ENCODE measurements at places on chromosomes 5 and 9.

DNA sequence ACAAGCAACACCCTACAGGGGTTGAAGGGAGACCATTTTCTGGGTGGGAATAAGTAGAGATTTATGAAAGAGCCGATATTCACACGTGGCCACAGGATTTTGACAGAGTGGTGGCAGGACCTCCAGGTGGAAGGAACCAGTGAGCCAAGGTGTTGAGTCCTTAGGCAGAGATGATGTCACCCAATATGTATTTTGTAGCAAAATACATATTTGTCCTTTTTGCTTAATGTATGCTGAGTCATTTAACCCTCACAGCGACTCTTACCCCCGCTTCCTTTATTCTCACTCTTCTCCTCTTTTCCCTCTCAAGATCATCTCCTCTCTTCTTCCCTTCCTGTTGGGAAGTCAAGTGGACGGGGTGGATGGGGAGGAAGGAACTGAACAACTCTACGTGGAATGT, 215.7 kb upstream of the S1PR3 start:
- no peak for DNase-seq

- no peak for DNase-seq
Measured at GRCh38 chr9:118618084-118618483, 751.2 kb downstream of the BRINP1 start.

DNA sequence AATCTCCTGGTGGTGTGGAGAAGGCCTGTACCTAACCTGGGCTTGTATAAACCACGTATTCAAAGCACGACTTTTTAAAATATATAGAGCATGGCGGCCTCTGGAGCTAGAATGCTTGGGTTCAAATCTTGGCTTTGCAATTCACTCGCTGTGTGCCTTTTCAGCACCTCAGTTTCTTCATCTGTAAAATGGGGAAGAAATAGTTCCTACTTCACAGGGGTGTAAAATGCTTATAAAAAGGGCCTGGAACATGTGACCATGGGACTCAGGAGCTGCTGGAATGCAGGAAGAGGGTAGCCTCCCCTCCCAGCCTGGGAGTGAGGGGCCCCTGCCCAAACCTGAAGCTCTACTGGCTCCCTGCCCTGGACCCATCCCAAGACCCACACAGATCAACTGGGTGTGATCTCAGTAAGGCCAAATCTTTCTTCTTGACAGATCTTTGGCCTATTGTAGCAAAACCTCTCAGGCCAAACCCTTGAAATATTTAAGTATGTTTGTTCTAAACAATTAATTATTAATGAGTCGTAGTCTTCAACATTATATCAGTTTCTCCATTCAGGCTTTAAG, 269.0 kb downstream of the ZSWIM6 start:
- no peak for DNase-seq

DNA sequence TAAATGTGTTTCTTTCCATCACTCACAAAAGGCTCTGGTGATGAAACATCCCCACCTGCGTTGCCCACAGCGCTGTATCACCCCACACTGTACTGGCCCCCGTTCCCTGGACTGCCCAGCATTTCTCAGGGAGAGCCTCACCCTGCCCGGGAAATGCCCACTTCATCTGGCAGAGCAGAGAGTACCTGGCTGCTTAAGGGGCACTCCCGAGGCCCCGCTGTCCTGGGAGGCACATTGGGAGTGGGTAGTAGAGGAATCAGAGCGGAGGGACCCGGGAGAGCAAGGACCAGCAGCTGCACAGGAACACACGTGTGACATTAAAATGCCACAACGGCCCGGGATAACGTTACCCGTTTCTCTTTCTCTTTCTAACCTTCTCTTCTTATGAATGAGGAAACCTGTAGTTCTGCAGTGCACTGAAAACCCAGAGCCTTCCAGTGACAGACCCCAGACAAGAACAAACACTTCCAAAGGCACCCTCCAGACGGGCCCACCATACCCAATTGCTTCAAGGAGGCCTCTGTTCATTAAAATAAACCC, 110.0 kb downstream of the ROR2 start:
- DNase-seq = no peak

DNA sequence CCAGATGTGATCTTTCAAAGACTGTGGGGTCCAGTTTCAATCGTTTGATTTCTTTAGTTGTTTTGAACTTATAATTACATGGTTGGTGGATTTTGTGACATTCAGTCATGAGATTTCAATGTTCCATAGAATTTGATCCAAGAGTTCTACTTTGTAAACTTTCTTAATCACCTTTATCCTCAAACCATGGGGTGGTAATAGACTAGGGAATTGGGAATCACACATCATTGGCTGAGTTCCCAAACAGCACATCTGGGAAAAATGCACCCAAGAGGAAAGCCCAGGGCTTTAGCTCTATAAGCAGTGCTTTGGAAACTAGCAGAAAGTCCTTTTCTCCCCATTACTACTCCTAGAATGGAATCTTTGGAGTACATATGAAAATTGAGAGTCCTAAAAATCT, 177.6 kb downstream of the NNT start:
- DNase-seq = no peak

DNA sequence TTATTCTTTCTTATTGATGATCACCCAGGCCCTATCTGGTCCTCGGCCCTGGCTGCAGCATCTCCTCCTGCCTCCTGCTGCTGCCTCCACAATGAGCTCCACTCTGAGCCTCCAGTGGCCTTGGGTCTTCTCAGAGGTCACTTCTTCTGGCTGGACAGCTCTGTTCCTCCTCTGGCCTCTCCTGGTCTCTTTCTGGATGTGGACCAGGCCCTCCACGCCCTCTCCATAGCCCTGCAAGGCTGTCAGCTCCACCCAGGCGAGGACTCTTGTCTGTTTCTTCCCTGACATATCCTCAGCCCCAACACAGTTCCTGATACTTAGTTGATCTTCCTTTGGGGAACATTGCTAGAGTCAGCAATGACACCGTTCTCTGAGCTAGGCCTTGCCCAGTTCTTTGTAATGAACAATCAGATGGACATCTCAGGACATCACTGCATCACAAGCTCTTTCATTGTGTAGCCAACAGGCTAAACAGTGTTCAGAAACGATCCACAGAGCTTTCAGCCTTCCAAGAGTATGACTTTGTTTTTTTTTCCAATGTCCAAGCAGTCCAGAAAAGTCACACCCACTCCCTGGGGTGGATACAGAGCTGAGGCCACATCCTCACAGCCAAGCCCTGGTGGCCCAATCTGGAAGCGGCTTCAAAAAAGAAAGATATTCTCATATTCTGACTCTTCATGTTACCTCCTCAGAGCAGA, 62.5 kb upstream of the DNAH5 start:
- no peak for DNase-seq

- no peak for DNase-seq
Measured at GRCh38 chr5:151036556-151036955, 16.2 kb downstream of the GPX3 start.

GRCh38 chr9:136235171-136235570, 10.4 kb downstream of the QSOX2 start:
- no peak for DNase-seq

- DNase-seq = no peak
Measured at GRCh38 chr9:136398286-136398685, 1.7 kb downstream of the SNAPC4 start.

DNA sequence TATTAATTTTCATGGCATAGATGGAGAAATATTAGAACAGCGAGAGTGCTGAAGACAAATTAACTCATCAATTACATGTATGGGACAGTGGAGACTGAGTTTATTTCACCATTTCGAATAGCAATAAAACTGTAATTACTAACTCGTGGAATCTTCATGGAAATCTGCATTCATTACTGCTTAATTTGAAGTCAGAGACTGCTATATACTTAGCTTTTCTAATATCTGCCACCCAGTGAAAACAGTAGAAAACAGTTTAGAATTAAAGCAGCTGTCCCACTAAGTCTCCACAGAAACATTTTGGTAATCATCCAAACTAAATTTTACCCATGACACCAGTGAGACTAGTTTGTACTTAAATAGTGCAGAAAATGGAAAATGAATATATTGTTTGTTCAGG, 56.8 kb downstream of the IZUMO3 start:
- no peak for DNase-seq

DNA sequence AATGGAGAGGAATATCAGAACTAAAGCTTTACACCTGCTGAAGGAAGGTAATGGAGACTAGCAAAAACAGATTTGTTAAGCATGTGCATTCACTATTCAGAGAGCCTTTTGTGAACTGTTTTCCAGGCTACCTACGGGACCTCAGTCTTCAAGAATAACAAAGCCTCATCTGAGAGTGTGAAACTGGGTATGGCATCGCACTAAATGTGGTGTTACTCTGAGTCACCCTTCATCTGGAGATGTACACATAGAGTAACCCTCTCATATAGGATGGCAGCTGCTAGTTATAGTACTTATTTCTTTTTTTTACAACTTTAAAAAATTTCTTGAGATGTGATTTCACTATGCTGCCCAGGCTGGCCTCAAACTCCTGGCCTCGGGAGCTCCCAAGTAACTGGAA, 306.8 kb downstream of the ZNF608 start:
- DNase-seq = no peak

GRCh38 chr5:9514968-9515367, 30.9 kb downstream of the SEMA5A start:
- no peak for DNase-seq

- no peak for DNase-seq
Measured at GRCh38 chr9:90995516-90995915, 193.9 kb downstream of the SYK start.

GRCh38 chr5:170439944-170440269, 50.7 kb upstream of the KCNMB1 start:
- no peak for DNase-seq

- no peak for DNase-seq
Measured at GRCh38 chr9:81620002-81620390, 69.4 kb downstream of the TLE1 start.

DNA sequence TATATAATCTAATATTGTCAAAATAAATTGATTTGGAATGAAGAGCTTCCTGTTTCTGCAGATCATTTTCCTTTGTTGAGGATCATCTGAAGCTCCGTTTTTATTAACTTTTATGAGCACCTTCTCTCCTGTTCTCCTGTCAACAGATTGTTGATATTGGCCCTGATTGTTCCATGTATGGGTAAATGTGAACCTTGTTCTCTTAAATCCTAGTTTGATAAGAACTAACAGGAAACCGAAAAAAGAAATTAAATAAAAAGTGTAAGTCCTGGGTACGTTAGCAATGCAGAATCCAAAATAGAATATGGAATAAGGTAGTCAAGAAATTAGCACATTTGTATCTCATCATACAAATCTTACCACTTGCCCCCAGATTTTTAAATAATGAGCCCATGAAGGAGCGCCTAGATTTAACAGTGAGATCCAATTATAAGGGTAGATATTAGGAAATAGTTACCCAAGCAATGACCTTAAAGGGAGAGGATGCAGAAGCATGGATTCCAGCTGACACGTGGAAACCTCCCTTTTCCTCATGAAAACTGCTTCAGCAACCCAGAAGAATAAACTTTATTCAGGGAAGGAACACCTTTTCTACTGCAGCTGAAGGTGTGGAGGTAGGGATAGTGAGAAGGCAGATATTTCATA, 80.8 kb upstream of the PIK3R1 start:
- DNase-seq = no peak

DNA sequence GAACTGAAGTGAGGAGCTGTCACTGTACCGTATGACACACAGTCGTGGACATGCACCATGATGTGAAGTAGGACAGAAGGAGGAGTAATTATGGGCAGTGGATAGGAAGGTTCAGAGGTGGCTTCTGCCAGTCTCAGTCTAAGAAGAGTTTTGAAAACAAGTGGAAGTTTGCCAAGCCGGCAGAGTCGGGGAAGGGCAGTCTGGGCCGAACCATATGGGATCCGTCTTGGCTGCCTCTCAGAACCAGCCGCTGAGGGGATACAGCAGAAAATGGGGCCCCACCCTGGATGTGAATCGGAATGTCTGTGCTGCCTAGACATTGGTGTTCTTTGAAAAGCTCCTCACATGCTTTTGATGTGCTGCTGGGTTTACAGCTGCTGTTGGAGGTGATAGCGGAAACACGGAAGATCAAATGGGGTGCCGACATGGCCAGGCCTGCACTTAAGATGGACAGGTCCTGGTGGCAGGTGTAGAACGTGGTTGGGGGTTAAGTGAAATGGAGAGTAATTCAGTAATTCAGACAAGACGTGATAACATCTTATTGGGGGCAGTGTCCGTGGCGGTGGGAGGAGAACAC, 11.2 kb downstream of the SNX18 start:
- no peak for DNase-seq

DNA sequence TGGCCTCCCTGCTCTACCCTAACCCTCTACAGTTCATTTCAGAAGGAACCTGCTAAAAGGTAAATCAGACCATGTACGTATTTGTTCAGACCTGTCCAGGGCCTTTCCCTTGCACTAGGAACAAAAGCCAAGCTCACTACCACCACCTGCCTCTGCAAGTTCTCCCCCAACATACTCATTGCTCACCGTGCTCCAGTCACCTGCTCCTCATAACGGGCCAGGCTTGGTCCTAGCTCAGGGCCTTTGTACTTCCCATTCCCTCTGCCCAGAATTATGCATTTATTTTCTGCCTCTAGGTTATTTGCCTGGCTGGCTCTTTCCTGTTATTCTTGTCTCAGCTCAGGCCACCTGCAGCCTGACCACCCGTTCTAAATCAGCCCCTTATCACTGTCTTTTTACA, 4.8 kb upstream of the FGF1 start:
- no peak for DNase-seq

- DNase-seq = no peak
Measured at GRCh38 chr9:128593039-128593438, 40.7 kb downstream of the SPTAN1 start.

- DNase-seq = no peak
Measured at GRCh38 chr5:149257889-149258705, 13.6 kb upstream of the AFAP1L1 start.

- no peak for DNase-seq
Measured at GRCh38 chr5:76372323-76373054, 30.6 kb upstream of the IQGAP2 start.

DNA sequence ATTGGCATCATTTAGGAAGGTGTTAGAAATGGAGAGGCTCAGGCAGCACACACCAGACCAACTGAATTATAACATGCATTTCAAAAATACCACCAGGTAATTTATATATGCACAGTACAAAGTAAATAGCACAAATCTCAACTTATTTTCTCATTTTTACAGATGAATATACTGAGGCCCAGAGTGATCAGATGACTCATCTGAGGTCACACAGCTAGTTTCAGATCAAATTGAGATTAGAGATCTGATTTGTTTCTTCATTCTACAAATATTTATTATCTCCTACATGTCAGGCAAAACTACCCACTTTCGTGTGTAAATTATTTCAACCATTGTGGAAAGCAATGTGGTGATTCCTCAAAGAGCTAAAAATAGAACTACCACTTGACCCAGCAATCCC, 507.1 kb downstream of the TLE4 start:
- no peak for DNase-seq

GRCh38 chr5:53019320-53019719, 30.2 kb downstream of the ITGA2 start:
- no peak for DNase-seq

- DNase-seq = no peak
Measured at GRCh38 chr5:170596482-170597044, 92.7 kb downstream of the KCNIP1 start.
